ENCODE measurements at places on chromosomes 12 and 14. TPM values are rescaled to one million over a fixed set of nuclear protein-coding genes. Genes with fewer than 3 reads are reported as not detected.

ACOT6 gene
- total RNA-seq = not detected

RDH16 gene
- 1.0 TPM for total RNA-seq

CACNA1C gene
- 16.3 TPM for total RNA-seq

OAS2 gene
- 3.4 TPM for total RNA-seq

TRIM9 gene
- total RNA-seq = 64.8 TPM

SERPINA12 gene
- 0.22 TPM for total RNA-seq

GPR84 gene
- total RNA-seq = 0.16 TPM

AKAP3 gene
- total RNA-seq = 0.99 TPM

ACRBP gene
- 0.49 TPM for total RNA-seq

MUCL1 gene
- total RNA-seq = not detected

ATP23 gene
- 10.9 TPM for total RNA-seq

AGAP2 gene
- total RNA-seq = 7.3 TPM

RESF1 gene
- total RNA-seq = 77.7 TPM

DPPA3 gene
- total RNA-seq = not detected

CMKLR1 gene
- 4.0 TPM for total RNA-seq

PCED1B gene
- 0.82 TPM for total RNA-seq

FOXA1 gene
- total RNA-seq = 3.1 TPM

KNTC1 gene
- total RNA-seq = 46.3 TPM

CCDC60 gene
- total RNA-seq = 32.3 TPM

ADCY6 gene
- total RNA-seq = 50.1 TPM

ARHGEF40 gene
- total RNA-seq = 80.2 TPM

CYP27B1 gene
- total RNA-seq = 1.6 TPM

NAV3 gene
- 61.2 TPM for total RNA-seq

DBX2 gene
- 0.22 TPM for total RNA-seq

CD69 gene
- 9.8 TPM for total RNA-seq

LGR5 gene
- 7.6 TPM for total RNA-seq

SMCO2 gene
- total RNA-seq = 1.9 TPM

KRT80 gene
- total RNA-seq = 1.6 TPM

KIF26A gene
- total RNA-seq = 31.3 TPM
